Mesothelial cell of epicardium (in vitro differentiated cells): ENCODE measurements at places on chromosomes 2 and 18.

DNA sequence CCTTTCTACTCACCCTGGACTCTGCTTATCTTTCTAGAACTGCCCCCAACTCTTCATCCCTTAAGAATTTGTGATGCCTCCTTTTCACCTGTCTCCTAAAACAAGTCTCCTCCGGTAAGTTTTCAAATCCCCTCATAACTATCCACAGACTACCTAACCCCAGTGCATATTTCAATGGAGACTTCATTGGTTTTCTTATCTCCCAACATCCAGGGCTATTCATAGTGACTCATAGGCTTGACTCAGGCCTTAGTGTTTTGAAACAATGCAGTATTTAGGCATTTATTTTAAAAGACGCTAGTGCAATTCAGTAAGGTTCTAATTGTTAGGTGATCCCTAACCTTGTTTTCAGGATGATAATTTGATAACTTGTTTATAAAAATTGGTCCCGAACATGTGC, 399.2 kb downstream of the CPS1 start:
- no peak for DNase-seq

GRCh38 chr2:45845566-45845965, 194.1 kb downstream of the PRKCE start:
- DNase-seq: no peak

DNA sequence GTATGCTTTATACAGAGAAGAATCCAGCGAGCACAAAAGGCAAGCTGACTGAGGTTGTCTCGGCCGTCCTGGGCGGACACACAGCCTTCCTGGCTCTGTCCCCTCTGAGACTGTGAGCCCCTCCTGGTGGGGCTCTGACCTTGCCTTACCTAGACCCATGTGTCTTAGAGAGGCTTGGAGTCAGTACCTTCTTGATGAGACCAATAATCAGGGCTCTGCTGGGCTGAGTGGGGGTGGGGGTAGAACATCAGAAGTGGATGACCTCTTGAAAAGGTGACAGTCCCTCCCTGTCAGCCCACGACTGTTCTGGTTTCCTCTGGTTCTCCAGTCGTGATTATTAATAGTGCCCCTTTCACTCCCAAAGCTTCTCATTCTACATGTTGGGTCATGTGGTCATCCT, 31.2 kb downstream of the TWIST2 start:
- no peak for DNase-seq

DNA sequence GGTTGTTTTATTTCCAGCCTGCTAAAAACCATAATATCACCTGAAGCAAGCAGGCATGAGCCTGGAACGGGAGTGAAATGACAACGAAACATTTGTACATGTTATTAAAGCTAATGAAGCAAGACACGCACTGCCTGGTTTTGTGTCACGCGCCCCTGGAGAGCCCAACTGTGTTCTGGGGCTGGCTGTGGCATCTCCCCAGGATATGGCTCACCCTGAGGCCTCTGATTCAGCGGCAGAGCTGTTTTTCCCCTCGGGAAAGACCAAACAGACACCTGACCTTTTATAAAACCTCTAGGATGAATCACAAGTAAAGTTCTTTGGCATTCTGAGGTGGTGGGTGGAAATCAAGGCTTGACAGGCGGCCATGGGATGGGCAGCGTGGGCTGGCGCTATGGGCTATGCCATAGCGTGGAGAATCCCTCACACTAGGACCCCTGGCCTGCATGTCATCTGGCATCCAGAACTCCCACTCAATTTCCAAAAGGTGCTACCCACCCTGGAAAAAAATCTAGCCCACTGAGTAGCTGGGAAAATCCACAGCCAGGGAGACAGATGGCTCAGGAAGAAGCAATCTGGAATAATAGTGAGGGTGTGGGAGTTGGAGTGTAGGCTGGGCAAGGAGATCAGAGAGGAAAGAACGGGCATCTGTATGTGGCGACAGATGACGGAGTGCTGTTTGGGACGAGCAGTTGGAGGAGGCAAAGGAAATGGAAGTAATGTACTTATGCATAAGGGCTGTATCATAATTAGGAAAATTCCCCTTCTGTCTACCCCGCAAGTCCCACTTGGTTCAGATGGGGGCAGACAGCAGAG, 262.0 kb downstream of the AFF3 start:
- no peak for DNase-seq

DNA sequence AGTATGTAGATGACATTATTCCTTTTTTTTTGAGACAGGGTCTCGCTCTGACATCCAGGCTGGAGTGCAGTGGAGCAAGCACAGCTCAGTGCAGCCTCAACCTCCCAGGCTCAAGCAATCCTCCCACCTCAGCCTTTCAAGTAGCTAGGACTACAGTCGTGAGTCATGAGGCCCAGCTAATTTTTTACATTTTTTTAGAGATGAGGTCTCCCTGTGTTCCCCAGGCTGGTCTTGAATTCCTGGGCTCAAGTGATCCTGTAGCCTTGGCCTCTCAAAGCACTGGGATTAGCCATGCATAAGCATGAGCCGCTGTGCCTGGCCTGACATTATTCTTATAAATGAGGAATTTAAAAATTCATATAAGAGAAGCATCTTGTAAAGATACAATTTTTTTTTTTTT, 86.9 kb downstream of the FAM117B start:
- DNase-seq: no peak

DNA sequence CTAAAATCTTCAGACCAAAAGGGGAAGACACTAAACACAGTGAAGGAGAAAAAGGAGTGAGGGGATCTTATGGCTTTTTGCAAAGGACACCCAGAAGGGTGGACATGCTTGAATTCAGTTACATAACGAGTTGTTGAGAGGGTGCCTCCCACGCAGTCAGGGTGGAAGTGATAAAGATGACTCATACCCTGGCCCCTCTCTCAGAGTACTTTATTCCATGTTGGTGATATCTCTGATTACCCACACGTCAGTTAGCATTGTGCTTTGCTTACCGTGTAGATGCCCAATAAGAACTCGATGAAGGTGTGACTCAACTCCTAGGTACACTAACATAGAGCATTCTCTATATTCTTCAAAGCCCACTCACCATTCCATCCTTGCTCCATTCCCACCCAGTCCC, 44.4 kb downstream of the EN1 start:
- no peak for DNase-seq

DNA sequence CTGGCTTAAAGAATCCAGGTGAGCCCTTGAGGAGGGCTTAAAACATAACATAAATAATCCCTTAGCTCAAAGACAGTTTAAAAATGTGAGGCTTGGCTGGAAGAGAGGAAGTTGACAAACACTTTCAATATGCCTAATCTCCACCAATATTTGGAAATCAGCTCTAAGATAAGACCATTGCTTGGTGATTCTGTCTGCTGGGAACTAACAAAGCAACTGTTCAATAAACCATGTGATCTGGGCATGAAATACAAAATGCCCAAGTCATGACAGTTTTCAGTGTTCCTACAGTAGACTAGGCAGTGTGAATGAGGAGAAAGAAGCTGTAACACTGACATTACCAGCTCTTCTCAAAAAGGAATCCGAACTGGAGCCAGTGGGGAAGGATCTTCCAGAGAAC, 10.7 kb downstream of the MFF start:
- DNase-seq: no peak

GRCh38 chr2:98457045-98457696, 12.5 kb downstream of the INPP4A start:
- no peak for DNase-seq

GRCh38 chr18:68738564-68738963, 23.7 kb upstream of the TMX3 start:
- no peak for DNase-seq

DNA sequence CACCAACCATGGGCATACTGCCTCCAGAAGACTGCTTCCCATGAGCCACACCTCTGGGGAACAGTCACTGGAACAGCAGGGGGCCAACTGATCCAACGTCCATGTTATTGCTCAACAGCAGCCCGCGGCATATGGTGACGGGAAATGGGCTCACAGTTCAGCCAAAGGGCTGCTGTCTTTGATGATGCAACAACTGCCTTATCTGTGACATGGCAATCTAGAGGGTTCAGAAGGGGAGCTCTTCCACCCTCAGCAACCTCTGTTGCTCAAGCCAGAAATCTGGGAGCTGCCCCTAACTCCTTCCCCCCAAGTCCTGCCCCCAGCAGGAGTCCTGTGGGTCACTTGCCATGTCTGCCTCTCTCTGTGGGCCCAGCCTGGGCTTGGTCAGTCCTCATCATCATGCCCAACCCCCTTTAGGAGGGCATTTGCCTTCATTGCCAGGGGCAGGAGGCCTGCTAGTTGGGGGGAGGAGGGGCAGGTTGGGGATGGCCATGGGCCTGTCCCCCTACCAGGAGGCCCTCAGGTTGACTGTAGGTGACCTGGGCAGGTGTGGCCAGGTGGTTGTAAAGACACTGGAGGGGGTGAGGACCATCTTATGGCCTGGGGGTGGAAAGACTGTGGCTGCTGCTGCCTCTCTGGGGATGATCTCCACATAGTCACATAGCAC, 212.9 kb downstream of the CYP26B1 start:
- DNase-seq: no peak

DNA sequence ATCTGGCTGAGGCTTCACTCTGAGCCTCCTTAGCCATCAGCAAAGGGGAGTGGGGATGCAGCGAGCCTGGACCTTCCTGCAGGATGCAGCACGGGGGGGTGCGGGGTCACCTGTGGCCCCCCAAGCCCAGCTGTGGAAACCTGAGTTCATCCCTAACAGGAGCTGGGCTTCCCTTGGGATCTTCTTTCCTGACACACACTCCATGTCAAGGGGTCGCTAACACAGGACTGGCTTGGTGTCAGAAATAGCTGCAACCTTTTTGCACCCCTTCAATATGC, 174.7 kb downstream of the RTP5 start:
- no peak for DNase-seq
